Activated CD8-positive, alpha-beta memory T cell treated with anti-CD3 and anti-CD28 coated beads, Interleukin-2, amount 10 ng/mL, durations not matched to agents 7 days and 5 days (primary cell): ENCODE measurements at places on chromosomes 4 and X.
A peak's percentile ranks its signal among the peaks of the same experiment; 100 is the strongest.

- H3K27me3 ChIP-seq, result peaks cover 4% of the 10 kb centered on the region
- H3K4me1 ChIP-seq, result peaks cover 19% of the 10 kb centered on the region
Measured at GRCh38 chr4:74013264-74013663, 14.8 kb upstream of the CXCL5 start.

GRCh38 chrX:136166221-136166855 is 19.0 kb downstream of the FHL1 start:
- H3K36me3 ChIP-seq, result no peaks in the 10 kb centered on the region
- H3K4me3 ChIP-seq, result no peak overlapping the region
- no peak for DNase-seq
- H3K27ac ChIP-seq, result no peak overlapping the region

DNA sequence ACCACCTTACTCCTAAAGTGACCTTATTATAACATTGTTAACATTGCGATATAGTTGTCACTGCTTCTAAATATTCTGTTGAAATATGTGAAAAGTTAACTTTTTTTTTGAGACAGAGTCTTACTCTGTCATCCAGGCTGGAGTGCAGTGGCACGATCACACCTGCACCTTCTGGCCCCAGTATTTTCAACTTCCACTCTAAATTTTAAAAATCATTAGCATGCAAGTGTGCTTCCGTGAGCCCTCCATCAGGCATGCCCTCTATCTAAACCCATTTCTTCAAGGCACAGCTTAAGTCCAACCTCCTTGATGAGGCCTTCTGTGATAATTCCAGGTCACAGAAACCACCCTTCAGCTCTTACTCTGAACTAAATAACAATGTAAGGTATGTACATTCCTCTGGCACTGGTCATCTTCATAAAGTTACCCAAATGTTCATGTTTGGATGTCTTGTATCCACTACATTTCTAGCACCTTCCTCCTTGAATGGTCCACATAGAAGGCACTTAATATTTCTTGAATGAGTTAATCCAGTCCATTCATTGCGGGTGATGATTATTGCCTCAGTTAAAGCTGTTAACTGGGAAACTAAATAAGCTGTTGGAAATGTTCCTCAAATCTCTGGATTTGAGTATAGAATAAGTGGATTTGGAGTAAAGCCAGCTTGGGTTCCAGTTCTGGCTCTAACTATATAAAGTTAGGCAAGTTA is 38.6 kb upstream of the TMEM131L start:
- peaks cover 45% of the 10 kb centered on the region for H3K4me1 ChIP-seq
- DNase-seq, result no peak
- no peaks in the 10 kb centered on the region for H3K36me3 ChIP-seq
- H3K27me3 ChIP-seq, result peaks cover 2% of the 10 kb centered on the region
- H3K27ac ChIP-seq, result no peak overlapping the region

- no peak overlapping the region for H3K4me3 ChIP-seq
- H3K36me3 ChIP-seq, result no peaks in the 10 kb centered on the region
- DNase-seq, result no peak
- H3K4me1 ChIP-seq, result no peaks in the 10 kb centered on the region
- H3K27me3 ChIP-seq, result no peaks in the 10 kb centered on the region
Measured at GRCh38 chr4:89753601-89754066, 83.3 kb downstream of the SNCA start.

GRCh38 chr4:42643685-42644084 is 13.2 kb downstream of the ATP8A1 start:
- H3K4me3 ChIP-seq, result peak overlapping the region; percentile 10
- peaks cover 69% of the 10 kb centered on the region for H3K4me1 ChIP-seq
- peak overlapping the region; percentile 47 for H3K27ac ChIP-seq
- DNase-seq, result no peak
- peaks cover 2% of the 10 kb centered on the region for H3K36me3 ChIP-seq

DNA sequence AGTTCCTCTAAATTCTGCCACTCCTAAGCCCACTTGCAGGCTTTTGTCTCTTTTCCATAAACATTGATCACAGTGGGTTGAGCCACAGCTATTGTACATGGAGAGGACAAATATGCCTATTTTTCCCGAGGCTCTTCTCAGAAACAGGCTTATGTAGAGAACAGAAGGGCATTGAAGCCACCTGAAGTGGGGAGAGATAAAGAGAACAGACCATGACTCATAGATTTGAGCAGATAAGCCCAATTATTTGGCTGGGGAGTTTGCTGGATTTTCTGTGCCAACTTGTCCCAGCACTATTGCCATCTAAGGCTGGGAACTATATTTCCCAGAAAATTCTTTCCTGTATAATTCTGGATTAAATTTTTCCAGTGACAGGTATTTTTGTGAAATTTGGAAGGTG is 446.1 kb upstream of the RPS6KA3 start:
- no peaks in the 10 kb centered on the region for H3K27me3 ChIP-seq
- H3K36me3 ChIP-seq, result no peaks in the 10 kb centered on the region
- DNase-seq, result no peak
- H3K4me3 ChIP-seq, result no peak overlapping the region

DNA sequence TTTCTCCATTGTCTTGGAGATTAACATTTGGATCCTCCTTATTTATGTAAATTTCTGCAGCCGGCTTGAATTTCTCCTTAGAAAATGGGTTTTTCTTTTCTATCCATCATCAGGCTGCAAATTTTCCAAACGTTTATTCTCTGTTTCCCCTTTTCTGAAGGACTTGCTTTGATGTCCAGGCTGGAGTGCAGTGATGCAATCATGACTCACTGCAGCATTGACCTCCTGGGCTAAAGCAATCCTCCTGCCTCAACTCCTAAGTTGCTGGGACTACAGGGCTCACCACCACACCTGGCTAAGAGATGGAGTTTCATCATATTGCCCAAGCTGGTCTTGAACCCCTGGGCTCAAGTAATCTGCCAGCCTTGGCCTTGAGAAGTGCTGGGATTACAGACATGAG is 144.0 kb upstream of the ZXDB start:
- no peak overlapping the region for H3K27ac ChIP-seq
- H3K36me3 ChIP-seq, result no peaks in the 10 kb centered on the region
- no peaks in the 10 kb centered on the region for H3K27me3 ChIP-seq
- H3K4me1 ChIP-seq, result no peaks in the 10 kb centered on the region

DNA sequence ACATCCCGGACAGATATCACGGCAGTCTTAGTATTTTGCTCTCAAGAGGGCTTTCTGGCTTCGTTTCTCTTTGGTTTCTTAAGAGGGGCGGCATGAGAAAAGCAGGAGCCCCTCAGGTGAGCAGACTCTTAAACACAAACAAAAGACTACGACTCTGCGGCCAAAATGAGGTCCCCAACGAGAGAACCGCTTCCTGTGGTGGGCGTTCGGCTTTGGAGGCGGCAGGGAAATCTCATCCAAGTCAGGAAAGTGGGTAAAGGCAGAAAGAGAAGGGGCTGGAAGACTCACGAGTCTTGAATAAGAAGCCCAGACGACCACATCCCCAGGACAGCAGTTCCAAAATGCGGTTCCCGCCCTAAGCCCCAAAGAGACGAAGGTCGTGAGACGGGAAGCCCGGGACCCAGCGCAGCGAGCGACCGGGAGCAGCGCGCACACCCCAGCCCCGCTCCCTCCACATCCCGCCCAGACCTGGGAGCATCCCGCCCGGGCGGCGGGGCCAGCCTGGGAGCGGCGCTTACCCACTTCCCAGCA is 409 bp downstream of the UGDH start:
- peaks cover 16% of the 10 kb centered on the region for H3K4me1 ChIP-seq
- H3K27me3 ChIP-seq, result no peaks in the 10 kb centered on the region
- peaks cover 16% of the 10 kb centered on the region for H3K36me3 ChIP-seq
- H3K27ac ChIP-seq, result peak overlapping the region; percentile 89
- DNase-seq, result peak; percentile 67
- H3K4me3 ChIP-seq, result peak overlapping the region; percentile 96

DNA sequence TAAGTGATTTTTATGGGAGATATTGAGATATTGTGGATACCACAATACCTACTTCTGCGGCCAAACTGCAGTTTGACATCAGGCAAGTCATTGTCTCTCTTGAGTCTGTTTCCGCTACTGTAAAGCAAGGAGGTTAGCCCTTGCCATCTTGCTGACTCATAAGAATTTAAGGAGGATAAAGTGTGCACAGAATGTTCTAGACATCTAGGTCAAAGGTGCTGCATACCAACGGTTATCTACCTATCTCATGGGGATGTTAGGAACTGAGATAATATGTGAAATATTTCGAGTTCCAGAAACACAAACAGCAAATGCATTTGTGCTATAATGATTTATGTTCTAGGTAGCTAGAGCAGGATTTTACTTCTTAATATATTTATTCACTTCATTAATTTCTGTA is 211.5 kb upstream of the NR3C2 start:
- no peaks in the 10 kb centered on the region for H3K27me3 ChIP-seq
- no peaks in the 10 kb centered on the region for H3K4me1 ChIP-seq
- H3K36me3 ChIP-seq, result no peaks in the 10 kb centered on the region
- H3K4me3 ChIP-seq, result no peak overlapping the region

- peaks cover 32% of the 10 kb centered on the region for H3K36me3 ChIP-seq
Measured at GRCh38 chr4:7007944-7008343, 35.2 kb upstream of the TADA2B start.

- no peak for DNase-seq
- no peaks in the 10 kb centered on the region for H3K27me3 ChIP-seq
- H3K27ac ChIP-seq, result no peak overlapping the region
- peaks cover 68% of the 10 kb centered on the region for H3K36me3 ChIP-seq
- H3K4me3 ChIP-seq, result no peak overlapping the region
- H3K4me1 ChIP-seq, result peaks cover 43% of the 10 kb centered on the region
Measured at GRCh38 chr4:152659806-152660205, 20.0 kb downstream of the TMEM154 start.

GRCh38 chr4:64146030-64146429 is 263.2 kb downstream of the TECRL start:
- no peak overlapping the region for H3K4me3 ChIP-seq
- no peak overlapping the region for H3K27ac ChIP-seq
- no peak for DNase-seq
